ENCODE measurements at places on chromosomes 2 and 18. TPM values are rescaled to one million over a fixed set of nuclear protein-coding genes. Genes with fewer than 3 reads are reported as not detected.
A peak's percentile ranks its signal among the peaks of the same experiment; 100 is the strongest.

Gene CROCC2
- 0.15 TPM for polyA plus RNA-seq

DNA sequence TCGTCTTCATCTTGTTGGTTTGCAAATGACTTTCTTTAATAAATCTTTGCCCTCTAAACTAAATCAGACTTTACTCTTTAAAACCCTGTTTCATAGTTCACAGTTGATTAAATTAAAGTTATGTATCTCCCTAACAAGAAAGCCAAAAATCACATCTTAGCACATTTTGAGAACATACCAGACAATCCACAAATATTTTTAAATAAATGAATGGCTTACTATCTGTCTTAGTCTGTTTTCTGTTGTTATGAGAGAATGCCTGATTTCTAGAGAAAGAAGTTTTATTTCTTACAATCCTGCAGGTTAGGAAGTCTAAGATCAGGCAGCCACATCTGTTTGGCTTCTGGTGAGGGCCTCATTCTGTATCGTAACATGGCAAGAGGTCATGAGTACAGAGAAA, 1090.2 kb upstream of the PIK3C3 start:
- H3K4me1 ChIP-seq = no peaks in the 10 kb centered on the region
- H3K27me3 ChIP-seq = no peaks in the 10 kb centered on the region
- no peak for DNase-seq
- H3K27ac ChIP-seq = no peak overlapping the region
- H3K4me3 ChIP-seq = no peak overlapping the region

DNA sequence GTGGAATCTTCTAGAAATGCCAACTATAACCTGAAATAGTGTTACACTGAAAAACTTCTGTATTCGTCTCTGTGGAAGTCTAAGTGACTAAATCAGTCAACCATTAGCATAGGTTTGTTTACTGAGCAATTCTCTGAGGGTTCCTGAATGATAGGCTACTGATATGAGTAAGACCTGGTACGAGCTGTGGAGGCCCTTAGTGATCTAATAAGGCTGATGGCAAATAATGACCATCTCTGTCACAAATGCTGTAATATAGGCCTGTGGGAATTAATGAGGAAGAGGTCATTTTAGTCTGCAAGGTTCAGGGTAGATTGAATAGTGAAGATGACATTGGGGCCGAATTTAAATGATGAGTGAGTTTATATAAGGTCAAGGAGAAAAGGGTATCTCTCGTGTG, 82.5 kb downstream of the MGAT5 start:
- H3K4me3 ChIP-seq = no peak overlapping the region
- H3K27ac ChIP-seq = no peak overlapping the region
- H3K4me1 ChIP-seq = peaks cover 3% of the 10 kb centered on the region
- no peaks in the 10 kb centered on the region for H3K27me3 ChIP-seq

DNA sequence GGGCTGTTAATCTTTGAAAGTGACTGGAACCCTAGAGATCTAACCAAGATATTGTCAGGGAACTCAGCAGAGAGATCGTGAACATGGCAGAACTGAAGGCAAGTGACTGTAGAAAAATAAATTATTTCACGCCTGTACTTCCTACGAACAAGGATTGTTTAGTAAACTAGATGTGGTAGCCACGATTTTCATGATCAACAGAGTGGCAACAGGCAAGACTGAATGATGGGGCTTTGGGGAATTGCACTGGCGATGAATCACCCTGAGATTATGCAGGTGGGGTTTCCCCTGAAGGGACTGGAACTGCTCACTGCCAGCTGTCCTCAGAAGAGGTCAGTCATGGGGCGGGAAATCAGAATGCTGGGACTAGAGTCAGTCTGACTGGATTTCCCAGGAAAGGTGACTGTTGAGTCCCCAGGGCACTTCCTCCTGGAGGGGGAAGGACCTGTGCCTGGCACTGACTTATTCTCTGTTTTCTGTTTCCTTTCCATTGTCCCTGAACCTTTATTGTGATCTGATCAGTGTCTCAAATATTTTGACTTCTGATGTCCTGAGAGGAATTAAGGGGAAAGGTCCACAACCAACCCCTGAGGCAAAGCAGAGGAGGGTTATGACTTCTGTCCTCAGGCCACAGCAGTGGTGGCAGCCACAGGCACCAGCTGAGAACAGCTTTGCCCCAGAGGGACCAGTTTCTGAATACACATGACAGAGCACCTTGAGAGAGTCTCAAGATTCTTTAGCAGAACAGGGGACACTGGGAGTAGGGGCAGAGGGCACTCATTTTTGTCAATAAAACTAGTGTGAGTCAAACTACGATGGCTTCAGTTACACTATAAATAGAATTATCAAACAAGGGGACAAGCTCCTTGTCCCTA, 70.0 kb downstream of the NAB1 start:
- H3K4me1 ChIP-seq = no peaks in the 10 kb centered on the region
- DNase-seq = peak; percentile 50
- no peaks in the 10 kb centered on the region for H3K27me3 ChIP-seq
- no peak overlapping the region for H3K4me3 ChIP-seq

DNA sequence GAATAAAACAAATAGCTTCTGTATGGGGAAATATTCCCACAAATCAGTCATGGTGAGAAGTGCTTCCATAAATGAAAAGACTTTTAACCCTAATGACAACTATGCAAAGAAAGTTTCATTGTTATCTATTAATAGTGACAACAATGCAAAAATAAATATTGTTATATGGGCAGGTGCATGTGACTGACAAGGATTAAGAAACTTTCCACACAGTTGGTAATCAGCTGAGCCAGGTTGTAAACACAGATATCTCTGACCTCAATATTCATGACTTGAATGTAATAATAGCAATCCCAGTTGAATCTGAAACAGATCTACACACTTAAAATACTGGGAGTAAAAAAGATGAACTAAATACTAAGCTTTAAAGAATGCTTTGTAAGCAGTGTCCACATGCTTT, 517.0 kb upstream of the SOX11 start:
- DNase-seq = no peak
- no peaks in the 10 kb centered on the region for H3K4me1 ChIP-seq
- H3K4me3 ChIP-seq = no peak overlapping the region
- no peaks in the 10 kb centered on the region for H3K36me3 ChIP-seq

Measured in CD14-positive monocyte (primary cell).